HCT116 (cell line): ENCODE measurements at places on chromosomes 11 and 22.

- DNase-seq, result no peak
Measured at GRCh38 chr11:47784785-47785381, 17.7 kb upstream of the FNBP4 start.

- no peak for DNase-seq
Measured at GRCh38 chr11:8699903-8700302, 17.3 kb downstream of the RPL27A start.

GRCh38 chr11:10692531-10693115 lies 932 bp downstream of the IRAG1 start:
- DNase-seq, result no peak

GRCh38 chr11:14969901-14970323 lies 2.2 kb downstream of the CALCA start:
- DNase-seq, result peak; percentile 15

- DNase-seq, result no peak
Measured at GRCh38 chr11:28257761-28258160, 149.6 kb downstream of the METTL15 start.

DNA sequence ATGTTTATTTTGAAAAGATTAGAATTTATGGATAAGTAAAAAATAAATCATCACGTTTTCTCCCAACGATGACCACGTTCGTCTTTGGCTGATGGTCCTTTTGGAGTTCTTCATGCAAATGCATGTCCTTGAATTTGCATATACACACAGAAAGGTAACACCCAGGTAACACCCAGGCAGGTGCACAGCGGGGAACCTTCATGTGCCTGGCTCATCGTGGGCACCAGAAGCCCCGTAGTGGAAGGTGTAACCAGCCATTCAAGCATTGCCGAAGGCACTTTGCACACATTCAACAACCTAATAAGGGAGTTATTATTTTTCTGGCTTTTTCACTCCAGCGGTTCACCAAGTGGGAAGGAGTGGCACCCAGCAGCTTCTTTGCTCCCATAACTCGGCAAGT lies 404.6 kb downstream of the TBC1D22A start:
- DNase-seq, result no peak

DNA sequence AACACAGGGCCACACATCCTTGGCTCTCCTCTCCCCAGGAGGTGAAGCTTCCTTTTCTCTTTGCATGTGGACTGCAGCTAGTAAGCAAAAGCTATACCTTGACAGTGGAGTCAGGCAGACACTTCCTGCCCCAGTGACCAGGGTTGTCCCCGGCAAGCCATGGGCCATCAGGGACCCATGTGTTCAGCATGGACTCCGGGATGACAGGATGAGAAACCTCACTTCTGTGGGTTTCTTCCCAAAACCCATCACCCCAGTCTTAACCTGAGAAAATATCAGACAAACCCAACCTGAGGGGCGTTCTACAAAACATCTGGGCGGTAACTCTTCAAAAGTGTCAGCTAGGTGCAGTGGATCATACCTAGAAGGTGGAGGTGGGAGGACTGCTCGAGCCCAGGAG lies 40.2 kb downstream of the GNB1L start:
- no peak for DNase-seq

GRCh38 chr11:121648306-121648705 lies 195.5 kb upstream of the SORL1-AS1 start:
- no peak for DNase-seq

- DNase-seq, result no peak
Measured at GRCh38 chr22:44180706-44181032, at the start of gene PARVG. Gene PARVG (plus strand): TSS chr22:44180925. CDS start chr22:44183330, 2,405 bp downstream.

DNA sequence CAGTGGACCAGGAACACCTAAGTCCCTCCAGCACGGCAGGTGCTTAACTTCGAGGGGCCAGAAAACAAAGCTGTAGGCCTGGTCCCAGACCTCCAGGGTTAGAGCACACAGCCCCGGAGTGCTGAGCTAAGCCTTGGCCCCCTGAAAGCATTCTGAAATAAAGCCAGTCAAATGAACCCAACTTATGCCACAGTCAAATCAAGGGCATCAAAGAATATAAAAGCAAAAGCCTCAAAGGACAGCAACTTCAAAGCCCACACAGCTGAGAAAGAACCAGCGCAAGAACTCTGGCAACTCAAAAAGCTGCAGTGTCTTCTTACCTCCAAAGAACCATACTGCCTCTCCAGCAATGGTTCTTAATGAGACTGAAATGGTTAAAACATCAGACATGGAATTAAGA lies 39.1 kb downstream of the TMEM123 start:
- DNase-seq, result no peak

- no peak for DNase-seq
Measured at GRCh38 chr22:48265000-48265625, 1502.7 kb downstream of the TBC1D22A start.

DNA sequence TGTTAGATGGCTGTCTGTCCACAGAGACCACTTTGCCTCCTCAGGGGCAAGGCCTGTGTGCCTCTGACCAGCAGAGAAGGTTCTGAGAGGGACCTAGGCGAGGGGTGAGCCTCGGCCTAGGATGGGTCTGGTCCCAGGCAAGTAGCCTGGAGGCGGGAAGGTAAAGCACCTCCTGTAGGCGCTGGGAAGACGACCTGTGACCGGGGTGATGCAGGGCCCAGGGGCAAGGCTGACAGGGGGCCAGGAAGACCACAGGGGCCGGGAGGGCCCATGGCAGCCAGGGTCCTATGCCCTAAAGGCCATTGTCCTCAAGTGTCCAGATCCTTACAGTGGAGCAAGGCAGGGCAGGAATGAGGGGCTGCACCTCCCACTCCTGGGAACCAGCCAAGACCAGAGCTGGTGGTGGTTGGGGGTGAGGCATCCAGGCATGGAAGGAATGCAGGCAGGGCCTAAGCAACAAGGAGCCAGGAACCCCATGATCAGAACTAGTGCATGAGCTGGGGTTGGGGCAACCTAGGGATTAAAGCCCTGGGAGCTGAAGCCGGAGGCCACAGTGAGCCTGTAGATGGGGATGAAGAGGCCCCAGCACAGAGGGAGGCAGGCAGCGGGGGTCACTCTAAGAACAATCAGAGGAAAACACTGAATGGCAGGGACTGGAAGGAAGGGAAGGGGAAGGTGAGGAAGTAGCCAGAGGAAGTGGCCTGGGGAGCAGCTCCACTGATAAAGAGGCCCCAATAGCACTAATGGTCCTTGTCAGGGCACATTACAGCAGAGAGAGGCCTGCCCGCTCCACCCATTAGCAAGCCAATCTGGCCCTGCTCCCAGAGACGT lies 32.9 kb upstream of the KLHL35 start:
- DNase-seq, result no peak

- no peak for DNase-seq
Measured at GRCh38 chr11:75868990-75869389, 54.0 kb downstream of the UVRAG start.

DNA sequence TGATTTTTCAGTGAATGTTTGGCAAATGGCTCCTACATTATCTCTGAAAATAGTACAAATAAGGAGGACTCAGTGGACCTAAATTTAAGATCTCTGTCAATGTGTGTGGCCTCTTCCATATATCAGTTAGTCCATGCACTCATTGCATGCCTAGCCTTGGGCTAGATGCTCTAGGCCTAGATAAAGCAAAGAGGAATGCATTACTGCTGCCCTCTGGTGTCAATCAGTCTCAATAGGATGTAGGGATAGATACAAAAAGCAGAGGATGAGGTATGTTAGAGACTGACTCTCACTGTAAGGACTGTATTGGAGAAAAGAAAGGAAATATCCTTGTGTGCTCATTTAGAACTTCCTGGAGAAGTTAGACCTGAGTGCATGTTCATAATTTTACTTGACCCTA lies 42.0 kb downstream of the MS4A2 start:
- peak; percentile 47 for DNase-seq

- DNase-seq, result no peak
Measured at GRCh38 chr22:42617155-42617983, 2.7 kb upstream of the POLDIP3 start.

DNA sequence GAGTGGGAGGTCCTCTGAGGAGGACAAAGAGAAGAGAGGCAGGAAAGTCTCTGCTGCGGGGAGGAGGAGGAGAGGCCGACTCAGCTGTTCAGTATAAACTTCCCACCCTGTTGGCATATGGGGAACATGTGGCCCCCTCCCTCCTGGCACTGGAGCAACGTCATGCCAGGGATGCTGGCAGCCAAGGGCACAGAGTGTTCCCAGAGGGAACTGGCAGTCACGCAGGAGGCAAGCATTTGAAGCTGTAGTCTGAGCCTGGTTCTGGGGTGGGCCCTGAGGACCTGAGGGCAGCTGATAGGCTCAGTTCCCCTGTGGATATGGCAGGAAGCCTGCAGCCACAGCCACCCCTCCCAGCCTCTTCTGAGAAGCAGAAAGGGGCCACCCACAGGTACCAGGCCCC lies 67.1 kb upstream of the TSPAN18 start:
- no peak for DNase-seq

DNA sequence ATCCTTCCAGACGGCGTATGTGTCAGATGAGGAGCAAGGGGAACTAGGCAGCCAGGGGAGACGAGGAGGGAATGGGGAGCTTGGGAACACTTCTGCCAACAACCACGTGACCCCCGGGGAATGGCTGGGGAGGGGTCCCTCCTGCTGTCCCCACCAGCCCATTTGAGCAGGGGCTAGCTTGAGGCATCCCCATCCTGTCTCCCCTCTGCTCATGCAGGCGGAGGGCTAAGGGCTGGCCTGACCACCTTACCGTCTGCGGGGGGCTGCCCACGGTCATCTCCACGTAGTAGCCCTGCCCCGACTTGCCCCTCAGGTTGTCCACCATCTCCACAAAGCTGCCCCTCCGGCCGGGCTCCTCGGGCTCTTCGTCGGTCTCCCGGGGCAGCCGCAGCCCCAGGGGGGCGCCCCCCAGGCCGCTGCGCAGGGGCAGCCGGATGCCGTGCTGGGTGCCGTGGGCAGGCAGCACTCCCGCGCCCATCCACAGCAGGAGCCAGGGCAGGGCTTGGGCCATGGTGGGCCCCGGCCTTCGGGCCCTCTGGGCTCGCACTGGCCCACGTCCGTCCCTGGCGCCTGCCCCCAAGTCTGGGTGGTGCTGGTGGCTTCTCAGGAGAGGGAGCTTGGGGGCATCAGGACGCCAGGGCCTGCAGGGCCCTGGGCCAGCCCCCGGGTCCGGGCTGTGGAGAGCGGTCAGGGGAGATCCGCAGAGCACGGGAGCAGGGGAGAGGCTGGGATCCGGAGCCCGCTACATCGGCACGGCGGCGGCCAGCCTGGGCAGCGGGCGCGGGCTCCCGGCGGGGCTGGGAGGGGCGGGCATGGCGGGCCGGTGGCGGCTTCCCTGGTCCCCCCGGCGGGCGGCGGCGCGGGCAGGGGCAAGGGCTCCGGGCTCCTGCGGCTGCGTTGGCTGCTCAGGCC lies 515 bp downstream of the BACE1 start:
- no peak for DNase-seq

DNA sequence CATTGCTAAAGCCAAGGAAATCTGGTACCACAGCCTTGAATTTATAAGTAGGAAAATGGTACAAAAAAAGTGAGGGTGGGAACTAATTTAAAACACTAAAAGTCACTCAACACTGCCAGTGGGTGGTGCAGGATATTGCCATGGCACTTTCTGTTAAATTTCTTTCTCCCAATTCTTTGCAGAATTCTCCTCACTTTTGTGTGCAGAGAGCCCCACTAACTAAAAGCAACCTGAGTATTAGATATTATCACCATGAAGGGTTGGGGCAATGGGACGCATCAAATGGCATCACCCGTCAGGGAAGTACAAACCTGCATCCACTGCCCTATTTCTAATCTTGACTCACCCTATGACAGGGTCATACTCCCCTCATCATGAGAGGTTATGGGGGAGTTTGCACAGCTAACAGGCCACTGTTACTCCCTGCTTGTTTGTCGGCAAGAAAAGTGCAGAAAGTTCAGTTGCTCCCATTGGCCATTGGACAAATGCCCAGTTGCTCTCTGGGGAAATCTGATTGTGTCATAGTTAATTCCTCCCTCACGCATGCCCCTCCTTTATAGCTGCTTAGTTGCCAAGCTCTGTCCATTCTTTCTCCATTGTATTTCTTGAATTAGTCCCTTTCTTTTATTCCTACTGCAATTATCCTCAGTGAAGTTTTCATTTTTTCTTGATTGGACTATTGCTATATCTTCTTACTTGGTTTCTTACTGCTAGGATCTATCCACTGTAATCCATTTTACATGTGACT lies 93.8 kb upstream of the BLID start:
- DNase-seq, result no peak

- DNase-seq, result no peak
Measured at GRCh38 chr11:114553642-114554041, 6.0 kb downstream of the NXPE1 start.

DNA sequence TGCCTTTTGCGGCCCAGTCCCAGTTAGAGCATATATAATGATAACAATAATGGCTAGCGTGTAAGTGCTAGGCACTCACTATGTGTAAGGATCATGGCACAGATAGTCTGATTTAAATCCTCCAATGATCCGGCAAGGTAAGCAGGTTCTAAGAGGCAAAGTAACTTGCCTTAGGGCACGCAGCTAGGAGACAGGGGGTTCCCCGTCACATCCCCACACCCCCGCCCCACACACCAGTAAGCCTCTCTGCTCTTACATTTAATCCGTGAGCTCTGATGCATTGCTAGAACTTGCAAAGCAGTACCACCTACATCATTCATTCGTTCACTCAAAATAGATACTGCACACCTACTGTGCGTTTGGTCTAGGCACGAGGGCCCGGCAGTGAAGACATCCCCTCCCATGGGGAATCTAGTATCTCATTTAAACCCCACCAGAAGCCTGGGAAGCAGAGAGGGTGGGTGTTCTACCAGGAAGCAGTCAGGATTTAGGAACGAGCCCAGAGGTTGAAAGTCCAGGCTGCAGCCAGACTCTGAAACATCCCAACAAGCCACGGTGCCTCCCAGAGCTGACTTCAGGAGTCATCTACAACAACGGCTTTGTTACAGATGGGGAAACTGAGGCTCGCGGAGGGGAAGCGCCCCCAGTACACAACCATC lies 20.6 kb downstream of the TMPRSS6 start:
- no peak for DNase-seq

DNA sequence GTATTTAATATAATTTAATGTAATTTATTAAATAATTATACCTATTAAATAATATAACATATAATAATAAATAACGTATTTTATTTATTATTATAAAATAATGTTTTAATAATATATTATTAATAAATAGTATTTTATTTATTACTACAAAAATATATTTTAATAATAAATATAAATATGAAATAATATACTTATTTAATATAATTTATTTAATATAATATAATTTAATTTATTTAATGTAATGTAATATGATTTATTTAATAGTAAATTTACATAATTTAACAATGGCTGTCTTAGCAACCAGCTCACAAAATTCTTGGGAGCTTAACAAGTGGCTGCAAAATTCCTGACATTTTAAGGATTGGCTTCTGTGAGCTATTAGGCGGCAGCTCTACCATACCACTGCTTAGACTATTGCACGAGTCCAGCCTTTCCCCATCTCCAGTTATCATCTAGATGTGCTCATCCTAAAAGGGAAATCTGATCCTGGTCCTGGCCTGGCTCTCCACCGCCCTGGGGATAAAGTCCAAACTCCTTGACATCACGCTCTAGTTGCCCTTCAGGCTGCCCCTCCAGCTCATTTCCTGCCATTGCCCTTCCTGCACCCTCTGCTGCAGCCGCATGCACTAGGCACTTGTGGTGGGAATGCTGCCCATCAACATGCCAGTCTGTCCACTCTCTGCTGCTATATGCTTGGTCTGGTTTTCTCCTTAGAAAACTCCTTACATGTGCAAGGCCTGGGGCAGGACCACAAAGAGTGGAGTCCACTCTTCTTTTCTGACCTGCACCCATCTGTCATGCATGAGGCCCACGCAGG lies 9.8 kb downstream of the MMP20 start:
- DNase-seq, result no peak
